ENCODE measurements at places on chromosomes 3 and 15.

GRCh38 chr3:23288286-23288685, 85.2 kb downstream of the UBE2E2 start:
- no peak for DNase-seq

DNA sequence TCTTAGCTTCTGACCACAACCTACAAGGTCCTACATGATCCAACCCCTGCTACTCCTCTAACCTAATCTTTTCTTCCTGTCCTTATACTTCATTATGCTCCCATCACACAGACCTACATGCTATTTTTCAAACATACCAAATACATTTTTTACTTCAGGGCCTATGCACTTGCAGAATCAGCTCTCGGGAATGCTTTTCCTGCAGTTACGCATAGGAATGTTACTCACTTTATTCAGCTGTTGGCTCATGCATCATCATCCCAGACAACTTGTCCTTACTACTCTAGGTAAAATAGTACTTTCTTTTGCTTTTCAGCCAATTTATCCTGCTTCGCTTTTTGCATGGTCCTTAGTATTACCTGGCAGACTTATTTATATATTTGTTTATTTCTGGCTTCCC, 105.6 kb downstream of the OXSM start:
- no peak for DNase-seq

DNA sequence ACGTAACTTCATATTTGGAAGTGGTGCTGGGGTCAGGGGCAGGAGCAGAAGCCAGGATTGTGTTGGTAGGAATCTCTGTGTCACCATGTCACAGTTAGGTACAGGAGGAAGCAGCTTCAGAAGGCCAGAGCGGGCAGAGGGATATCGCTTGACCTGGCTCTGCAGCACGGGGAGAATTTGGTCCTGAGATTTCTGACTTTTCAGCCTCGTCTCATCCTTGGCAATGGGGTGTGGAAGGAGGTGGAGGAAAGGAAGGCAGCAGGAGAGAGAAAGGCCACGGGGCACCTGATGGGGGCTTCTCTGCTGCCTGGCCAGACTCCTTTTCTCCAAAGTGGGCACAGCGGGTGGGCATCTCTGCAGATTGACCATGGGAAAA, 564 bp downstream of the IL16 start:
- DNase-seq: no peak

DNA sequence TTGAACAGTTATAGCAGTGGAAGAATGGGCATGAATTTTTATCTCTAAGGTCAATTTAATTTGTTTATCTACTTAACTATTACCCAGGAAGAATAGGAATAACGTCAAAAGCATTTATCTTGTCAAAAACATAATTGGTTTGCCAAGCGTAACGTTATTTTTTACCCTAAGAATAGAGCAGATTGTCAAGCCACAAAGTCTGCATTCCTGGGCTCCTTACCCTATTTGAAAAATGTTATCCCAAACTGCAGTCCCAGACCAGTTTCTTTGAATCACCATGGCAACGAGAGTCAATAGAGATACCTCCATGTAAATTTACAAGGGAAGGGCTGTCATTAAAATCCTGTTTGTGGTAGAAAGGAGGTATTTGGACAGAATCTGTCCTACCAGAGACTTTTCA, 61.1 kb downstream of the CPNE4 start:
- no peak for DNase-seq

- peak; percentile 45 for DNase-seq
Observed at GRCh38 chr3:140863580-140864009, 78.0 kb upstream of the SLC25A36 start.

DNA sequence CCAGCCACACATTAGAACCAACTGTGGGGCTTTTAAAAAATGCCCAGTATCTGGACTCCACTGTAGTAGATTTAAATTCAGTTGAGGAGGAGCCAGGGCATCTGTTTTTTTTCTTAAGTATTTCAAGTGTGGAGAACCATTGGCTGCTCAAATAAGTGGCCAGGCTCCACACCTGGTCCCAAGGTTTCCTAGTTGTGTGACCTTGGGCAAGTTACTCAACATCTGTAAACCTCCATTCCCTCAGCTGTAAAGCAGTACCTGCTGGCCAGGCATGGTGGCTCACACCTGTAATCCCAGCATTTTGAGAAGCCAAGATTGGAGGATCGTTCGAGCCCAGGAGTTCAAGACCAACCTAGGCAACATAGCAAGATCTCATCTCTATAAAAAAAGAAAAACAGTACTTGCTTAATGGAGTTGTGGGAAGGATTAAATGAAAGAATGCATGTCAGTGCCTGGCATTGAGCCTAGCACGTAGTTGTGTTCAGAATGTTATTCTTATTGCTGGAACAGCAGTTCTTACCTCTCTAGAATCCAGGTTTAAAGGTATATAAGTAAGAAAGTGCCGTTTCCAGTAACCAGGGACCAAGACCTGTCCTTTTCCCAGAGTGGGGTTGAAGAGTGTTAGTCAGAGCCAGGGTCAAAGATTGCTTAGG, 2.0 kb downstream of the PPP1R14D start:
- DNase-seq: no peak

DNA sequence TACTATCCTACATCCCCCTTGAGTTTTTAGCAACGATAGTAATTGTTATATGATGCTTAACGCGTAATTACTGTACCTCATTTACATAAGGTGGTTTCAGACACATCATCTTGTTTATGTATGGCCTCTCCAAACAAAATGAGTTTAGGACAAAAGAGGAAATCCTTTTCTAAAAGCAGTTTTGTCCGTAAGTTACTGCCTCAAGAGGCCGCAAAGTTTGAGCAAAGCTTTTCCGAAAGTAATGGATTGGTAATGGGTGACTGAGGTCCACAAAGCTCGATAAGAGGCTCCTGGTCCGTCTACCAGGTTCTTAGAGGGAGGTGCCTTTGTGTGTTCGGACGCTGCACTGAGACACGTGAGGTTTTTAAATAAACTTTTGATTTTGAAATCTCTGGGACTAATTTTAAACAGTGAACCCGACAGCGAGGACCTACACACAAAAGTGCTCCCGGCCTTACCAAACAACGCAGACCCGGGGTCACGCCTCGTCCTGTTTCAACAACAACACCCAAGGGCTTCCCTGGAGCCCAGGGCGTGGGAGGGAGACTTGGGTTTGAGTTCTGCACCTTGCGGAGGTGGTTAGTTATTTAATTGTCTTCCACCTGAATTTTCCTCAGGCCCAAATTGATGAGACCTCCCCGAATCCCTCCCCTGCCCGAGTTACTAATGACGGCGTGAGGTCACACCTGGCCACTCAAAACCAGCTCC, 456 bp upstream of the C15orf61 start:
- no peak for DNase-seq

- no peak for DNase-seq
Observed at GRCh38 chr3:152609891-152610290, 225.0 kb upstream of the P2RY1 start.

GRCh38 chr3:131713416-131714123, 210.8 kb upstream of the MRPL3 start:
- no peak for DNase-seq

Measured in AG08395 (cell line).